Mesothelial cell of epicardium (in vitro differentiated cells): ENCODE measurements at places on chromosomes 13 and 19. TPM values are rescaled to one million over a fixed set of nuclear protein-coding genes. Genes with fewer than 3 reads are reported as not detected.

GRCh38 chr13:79834876-79835275 is 353.9 kb downstream of the NDFIP2 start:
- no peak overlapping the region for H3K27ac ChIP-seq
- peaks cover 29% of the 10 kb centered on the region for H3K4me1 ChIP-seq
- peaks cover 4% of the 10 kb centered on the region for H3K36me3 ChIP-seq
- no peak overlapping the region for H3K4me3 ChIP-seq

- H3K4me1 ChIP-seq: peaks cover 8% of the 10 kb centered on the region
- no peak overlapping the region for H3K27ac ChIP-seq
- DNase-seq: no peak
- H3K27me3 ChIP-seq: no peaks in the 10 kb centered on the region
- H3K4me3 ChIP-seq: no peak overlapping the region
- no peaks in the 10 kb centered on the region for H3K36me3 ChIP-seq
Observed at GRCh38 chr13:92436924-92437323, 789.7 kb upstream of the GPC6 start.

- no peak for DNase-seq
- peaks cover 5% of the 10 kb centered on the region for H3K4me1 ChIP-seq
- H3K27me3 ChIP-seq: no peaks in the 10 kb centered on the region
- H3K4me3 ChIP-seq: no peak overlapping the region
- H3K36me3 ChIP-seq: peaks cover 34% of the 10 kb centered on the region
Observed at GRCh38 chr19:49524812-49525455, 2.9 kb upstream of the RCN3 start.

The MUC16 gene
- total RNA-seq: 0.60 to 1.1 TPM (median 0.66 TPM) in 3 replicates

The TSSK6 gene
- total RNA-seq: 1.9 to 2.3 TPM (median 2.1 TPM) in 3 replicates

- H3K27me3 ChIP-seq: no peaks in the 10 kb centered on the region
- H3K4me1 ChIP-seq: no peaks in the 10 kb centered on the region
- no peak overlapping the region for H3K27ac ChIP-seq
Observed at GRCh38 chr13:44698066-44698465, 121.9 kb upstream of the TSC22D1 start.

The MIR17HG gene
- 15.1 to 16.5 TPM (median 16.3 TPM) in 3 replicates for total RNA-seq

DNA sequence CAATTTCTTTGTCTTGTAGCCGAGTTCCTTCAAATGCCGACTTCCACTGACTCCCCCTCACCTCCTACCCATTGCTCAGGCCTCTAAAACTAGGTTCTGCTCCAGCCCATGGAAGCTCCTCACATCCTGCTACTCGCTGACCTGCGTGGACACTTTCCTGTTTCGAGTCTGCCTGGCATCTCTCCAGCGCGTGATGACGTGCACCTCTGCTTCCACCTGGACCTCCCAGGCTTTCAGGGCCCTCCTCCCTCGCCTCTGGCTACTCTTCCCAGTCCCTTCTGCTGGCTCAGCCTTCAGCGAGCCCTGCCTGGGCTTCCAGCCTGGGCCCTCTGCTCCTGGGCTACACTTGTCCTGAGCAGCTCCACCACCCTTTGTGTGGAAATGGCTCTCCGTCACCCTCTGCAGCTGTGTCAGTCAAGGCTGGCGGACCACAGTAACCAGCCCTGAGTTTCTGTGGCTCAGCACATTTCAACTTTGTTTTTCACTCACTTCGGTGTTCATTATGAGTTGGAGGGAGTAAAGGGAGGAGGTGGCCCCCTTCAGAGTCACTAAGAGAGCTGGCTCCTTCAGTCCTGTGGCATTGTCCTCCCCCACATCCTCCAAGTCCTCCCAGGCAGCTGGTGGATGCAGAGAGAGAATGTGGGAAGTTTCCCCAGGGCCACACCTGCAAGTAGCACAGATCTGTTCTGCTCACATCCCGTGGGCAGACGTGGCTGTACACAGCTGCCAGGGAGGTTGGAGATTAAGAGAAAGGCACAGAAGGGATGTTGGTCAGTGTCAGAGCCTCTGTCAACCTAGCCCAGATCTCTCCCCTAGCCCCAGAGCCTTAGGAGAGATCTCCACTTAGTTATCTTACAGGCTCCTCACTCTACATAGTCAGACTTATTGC is 49.4 kb downstream of the SERP2 start:
- H3K36me3 ChIP-seq: peaks cover 3% of the 10 kb centered on the region
- no peak overlapping the region for H3K4me3 ChIP-seq
- H3K27ac ChIP-seq: no peak overlapping the region
